ENCODE measurements at places on chromosomes 7 and 10.

GRCh38 chr7:158313931-158314330, 273.7 kb downstream of the PTPRN2 start:
- DNase-seq, result no peak

DNA sequence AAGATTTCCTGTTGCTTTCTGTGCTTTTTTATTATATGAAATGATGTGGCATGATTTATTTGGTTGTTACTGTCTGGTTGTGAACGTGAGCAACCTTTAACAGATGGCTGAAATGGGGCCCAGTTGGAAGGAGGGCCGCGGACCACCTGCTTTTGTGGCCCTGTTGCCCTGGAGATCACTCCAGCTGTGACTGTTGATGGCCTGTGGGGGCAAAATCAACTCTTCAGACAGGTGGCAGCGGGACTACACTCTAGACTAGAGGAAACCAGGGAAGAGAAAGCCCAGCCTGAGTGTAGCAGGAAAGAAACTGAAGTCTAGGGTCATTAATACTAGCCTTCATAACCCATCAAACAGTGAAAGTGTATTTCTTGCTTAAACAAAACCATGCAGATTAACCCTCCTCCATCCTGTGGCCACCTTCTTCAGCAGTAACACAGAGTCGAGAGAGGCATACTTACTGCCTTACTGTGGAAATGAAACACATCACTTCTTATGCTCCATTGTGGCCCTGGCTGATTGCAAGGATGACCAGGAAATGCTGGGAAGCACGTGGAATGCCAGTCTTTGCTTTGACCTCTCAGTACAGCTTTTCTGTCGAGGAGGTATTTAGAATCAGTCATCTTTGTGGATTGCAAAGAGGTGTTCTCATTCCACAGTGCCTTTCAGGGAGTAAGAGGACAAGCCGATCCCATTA, 80.5 kb downstream of the CCNY start:
- no peak for DNase-seq

GRCh38 chr7:137074391-137075030, 206.1 kb downstream of the CHRM2 start:
- no peak for DNase-seq

GRCh38 chr7:151895008-151895630, 18.2 kb upstream of the PRKAG2 start:
- DNase-seq, result no peak

- no peak for DNase-seq
These were observed 115.0 kb downstream of the DNAJB9 start for GRCh38 chr7:108684629-108685028.

- no peak for DNase-seq
These were observed 11.9 kb upstream of the OPTN start for GRCh38 chr10:13087986-13088618.

DNA sequence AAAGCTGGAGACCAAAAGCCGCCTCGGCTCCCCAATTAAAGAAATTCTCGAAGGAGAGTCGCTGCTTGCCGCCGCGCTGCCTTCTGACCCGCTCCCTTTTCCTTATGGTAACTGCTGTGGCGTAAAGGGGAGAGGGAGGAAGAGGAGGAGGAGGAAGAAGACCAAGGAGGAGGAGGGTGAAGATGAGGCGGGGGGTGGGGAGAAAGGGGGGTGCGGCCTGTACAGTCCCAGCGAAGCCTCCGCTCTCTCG, 388 bp downstream of the CNOT4 start:
- no peak for DNase-seq

- DNase-seq, result no peak
These were observed at the start of gene SCART1 for GRCh38 chr10:133453516-133454203. TSS of gene SCART1 (plus strand) at chr10:133453945. CDS start at chr10:133453998, 53 bp downstream.

- DNase-seq, result no peak
These were observed 3.8 kb upstream of the MKI67 start for GRCh38 chr10:128130051-128130450.

DNA sequence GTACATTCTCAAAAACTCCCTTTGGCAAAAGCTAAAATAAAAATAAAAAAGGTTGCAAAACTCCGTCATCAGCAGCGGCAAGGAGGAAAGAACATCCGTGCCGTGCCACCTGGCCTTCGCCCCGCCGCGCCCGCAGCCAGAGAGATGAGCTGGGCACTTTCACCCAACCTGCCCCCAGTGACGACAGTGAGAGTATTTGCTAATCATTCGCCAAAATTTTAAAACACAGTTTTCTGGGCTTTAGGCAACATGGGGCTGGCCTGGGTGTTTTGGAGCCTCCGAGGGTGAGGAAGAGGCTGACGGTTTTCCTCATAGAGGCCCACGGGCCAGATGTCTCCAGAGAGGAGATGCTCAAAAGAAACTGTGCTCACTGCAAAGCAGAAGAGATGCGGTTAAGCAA, 128.2 kb downstream of the PRKAG2 start:
- no peak for DNase-seq

- DNase-seq, result no peak
These were observed 114.4 kb downstream of the COL13A1 start for GRCh38 chr10:69916118-69916517.

DNA sequence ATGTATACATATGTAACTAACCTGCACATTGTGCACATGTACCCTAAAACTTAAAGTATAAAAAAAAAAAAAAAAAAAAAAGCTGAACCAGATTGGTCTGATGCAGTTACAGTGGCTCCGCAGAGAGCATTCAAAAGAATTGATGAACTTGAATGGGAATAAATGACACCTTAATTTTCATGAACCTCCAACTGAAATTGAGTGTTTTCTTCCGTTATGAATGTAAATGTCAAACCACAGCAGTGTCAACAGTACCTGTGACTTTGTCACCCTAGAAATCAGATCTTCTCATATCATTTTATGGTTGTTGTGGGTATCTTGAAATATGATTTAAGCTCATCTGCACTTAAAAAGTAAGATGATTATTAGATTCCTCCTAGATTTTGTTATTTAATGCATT, 32.7 kb upstream of the SRGN start:
- DNase-seq, result no peak

- DNase-seq, result no peak
These were observed 116.6 kb downstream of the ADCY1 start for GRCh38 chr7:45690762-45691150.

DNA sequence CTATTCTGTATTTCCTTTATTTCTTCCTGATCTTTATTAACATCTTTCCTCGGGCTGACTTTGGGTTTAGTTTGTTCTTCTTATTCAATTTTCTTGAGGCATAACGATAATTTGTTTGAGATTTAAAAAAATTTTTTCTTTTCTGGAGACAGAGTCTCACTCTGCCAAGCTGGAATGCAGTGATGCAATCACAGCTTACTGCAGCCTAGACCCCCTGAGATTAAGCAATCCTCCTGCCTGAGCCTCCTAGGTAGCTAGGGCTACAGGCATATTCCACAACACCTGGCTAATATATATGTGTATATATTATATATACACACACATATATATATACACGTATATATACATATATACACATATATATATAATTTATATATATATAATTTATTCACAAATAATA, 540.2 kb downstream of the NXPH1 start:
- DNase-seq, result no peak

DNA sequence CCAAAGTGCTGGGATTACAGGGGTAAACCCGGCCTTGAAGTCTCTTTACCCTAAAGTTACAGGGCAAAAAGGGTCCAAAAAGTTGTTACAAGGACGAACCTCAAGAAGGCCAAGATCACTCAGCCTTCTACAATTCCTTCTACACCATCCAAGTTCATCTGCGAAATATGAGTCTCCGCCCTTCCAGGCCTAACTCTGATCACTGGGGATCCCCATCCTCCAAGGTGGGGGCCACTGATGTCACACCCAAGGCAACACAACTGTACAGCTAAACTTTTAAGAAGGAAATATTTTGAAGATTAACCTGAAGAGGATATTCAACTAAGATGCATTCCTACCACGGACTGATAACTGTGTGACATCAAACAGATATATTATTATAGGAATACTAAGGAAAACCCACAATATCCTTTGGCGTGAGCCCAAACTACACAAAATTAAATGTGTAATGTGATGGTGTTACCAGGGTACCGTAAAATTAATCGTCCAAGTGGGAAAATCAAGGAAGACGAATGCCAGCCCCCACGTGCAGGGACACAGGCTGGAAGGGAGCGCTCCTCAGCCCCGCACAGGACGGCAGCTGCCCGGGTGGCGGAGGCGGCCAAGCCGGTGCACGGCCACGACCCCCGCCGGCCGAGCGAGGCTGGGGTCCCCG, 1.0 kb downstream of the PAXIP1 start:
- no peak for DNase-seq

DNA sequence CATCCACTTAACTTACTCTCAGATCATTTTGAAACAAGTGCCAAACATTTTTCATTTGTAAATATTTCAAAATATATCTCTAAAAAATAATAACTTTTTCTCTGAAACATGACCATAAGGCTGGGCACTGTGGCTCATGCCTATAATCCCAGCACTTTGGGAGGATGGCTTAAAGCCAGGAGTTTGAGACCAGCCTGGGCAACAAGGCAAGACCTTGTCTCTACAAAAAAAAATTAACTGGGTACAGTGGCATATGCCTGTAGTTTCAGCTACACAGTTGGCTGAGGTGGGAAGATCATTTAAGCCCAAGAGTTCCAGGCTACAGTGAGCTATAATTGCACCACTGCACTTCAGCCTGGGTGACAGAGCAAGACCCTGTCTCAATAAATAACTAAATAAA, 36.4 kb downstream of the USP54 start:
- peak; percentile 12 for DNase-seq

GRCh38 chr7:148480479-148481146, 110.0 kb upstream of the C7orf33 start:
- DNase-seq, result no peak

DNA sequence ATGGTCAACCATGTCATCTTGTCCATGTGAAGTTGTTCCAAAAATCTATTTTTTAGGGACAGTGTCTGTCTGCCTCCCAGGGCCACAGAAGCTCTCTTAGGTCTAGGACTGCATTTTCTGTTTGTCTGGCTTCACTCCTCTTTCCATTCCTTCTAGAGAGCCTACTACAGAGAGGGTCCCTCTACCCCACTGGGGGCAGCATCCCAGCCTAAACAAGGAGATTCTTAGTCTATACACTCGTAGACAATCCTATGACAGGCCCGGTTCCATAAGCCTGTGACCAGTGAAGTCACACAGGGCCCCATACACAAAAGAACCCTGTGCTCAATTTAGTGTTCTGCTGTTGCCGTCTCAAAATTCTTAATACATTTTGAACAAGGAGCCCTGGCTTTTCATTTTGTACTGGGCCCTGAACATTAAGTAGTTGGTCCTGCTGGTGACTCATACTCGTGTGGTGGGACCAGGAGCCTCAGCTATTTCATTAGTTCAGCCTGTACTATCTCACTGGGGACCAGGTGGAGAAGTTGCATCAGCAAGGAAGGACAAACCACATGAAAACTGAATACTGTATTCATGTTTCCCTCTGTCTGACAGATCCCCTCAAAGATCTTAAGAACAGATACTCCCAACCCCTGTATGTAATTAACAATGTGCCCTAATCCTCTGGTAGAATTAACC, 23.5 kb upstream of the FAM180A start:
- no peak for DNase-seq
